GM23248 (cell line): ENCODE measurements at places on chromosomes 4 and X.

- no peak for DNase-seq
Measured at GRCh38 chrX:130482871-130483270, 81.1 kb downstream of the RBMX2 start.

- no peak for DNase-seq
Measured at GRCh38 chr4:154478547-154478946, 13.1 kb downstream of the DCHS2 start.

DNA sequence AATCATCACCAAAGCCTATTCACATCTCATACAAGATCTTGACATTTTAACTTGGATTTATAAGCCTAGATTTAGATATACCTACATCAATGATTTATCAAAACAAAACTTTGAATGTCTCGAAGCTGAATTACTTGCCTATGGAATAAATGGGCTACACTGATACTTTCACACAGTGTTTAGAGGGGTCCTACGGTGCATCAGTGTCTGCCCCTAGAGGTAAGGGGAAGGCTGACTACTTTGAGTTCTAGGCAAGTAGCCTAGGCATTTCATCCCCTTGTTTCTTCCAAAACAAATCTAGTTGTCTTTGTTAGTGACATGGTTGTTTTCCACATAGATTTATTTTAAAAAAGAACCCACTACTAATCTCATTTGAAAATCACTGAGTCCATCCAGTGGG lies 158.1 kb upstream of the ATOH1 start:
- no peak for DNase-seq

GRCh38 chr4:88456670-88457306 lies at the start of gene HERC5:
Gene HERC5 (plus strand): TSS chr4:88457119. CDS start chr4:88457270, 151 bp downstream.
- peak; percentile 92 for DNase-seq

DNA sequence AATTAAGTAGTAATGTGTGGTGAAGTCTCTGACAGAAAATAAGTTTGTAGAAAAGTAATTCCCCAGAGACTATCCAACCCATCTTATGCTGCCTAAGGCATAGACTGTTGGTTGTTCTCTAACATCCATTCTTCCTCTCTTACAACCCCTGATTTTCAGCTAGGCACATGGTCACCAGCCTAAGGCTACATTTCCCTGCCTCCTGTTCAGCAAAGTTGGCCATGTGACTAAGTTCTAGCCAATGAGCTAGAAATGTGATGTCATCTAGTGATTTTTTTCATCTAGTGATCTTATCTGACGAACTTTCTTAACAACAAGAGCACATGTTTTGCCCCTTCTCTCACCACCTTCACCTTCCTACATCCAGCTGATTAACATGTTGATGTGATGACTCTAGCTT lies 102.3 kb upstream of the S100G start:
- DNase-seq = no peak

DNA sequence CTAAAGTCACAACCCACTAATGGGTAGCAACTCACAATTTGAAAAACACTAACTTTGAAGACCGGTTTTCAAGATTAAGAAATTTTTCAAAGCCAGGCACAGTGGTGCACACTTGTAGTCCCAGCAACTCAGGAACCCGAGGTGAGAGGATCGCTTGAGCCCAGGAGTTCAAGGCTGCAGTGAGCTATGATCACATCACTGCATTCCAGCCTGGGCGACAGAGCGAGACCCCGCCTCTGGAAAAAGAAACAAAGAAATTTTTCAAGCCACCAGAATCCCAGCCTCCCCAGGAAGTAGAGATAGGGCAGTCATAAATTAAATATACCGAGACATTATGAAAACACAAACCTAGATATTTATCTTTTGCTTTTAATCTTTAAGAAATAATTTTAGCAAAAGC lies 13.0 kb downstream of the SMARCA1 start:
- DNase-seq = no peak

- DNase-seq = no peak
Measured at GRCh38 chr4:72714482-72715279, 145.7 kb upstream of the ADAMTS3 start.

DNA sequence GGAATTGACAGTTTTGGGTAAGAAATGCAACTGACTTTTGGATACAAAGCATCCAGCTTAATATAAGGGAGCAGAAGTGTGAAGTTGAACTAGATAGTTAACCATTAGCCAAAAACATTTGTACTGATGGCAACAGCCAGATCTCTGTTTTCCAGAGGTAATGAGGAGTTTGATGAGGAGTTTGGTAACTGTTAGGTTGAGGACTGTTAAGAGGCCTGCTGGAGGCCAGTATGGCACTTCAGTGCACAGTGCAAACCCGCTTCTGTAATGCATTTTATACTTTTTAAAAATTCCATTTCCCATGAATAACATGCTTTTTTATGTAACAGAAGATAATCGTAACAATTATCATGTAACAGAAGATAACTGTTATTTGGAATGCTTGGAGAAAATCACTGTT lies 30.0 kb downstream of the CDKL5 start:
- no peak for DNase-seq

- DNase-seq = no peak
Measured at GRCh38 chrX:12411831-12412230, 273.6 kb downstream of the FRMPD4 start.

DNA sequence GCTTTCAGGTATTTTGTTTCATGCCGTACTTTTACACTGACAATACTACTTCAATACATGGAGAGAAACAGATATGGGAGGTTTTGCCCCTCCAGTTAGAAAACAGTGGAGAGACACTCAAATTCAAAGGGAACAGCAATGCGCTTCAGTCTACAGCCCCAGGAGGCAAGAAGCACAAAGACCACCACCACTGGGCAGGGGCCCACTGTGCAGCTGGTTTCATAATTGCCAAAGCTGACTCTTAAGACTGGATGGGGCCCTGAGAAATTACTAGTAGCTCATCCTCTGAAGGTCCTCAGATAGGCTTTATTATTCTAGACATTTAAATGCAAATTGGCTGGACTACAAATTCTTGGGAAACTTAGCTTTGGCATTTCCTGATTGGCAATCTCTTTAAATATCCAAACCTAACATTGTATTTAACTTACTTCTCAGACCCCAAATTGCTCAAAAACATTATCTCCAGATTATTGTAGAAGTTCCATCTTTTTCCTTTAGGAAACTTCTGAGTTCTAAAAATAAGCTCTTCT lies 85.9 kb upstream of the GPR34 start:
- DNase-seq = peak; percentile 18

DNA sequence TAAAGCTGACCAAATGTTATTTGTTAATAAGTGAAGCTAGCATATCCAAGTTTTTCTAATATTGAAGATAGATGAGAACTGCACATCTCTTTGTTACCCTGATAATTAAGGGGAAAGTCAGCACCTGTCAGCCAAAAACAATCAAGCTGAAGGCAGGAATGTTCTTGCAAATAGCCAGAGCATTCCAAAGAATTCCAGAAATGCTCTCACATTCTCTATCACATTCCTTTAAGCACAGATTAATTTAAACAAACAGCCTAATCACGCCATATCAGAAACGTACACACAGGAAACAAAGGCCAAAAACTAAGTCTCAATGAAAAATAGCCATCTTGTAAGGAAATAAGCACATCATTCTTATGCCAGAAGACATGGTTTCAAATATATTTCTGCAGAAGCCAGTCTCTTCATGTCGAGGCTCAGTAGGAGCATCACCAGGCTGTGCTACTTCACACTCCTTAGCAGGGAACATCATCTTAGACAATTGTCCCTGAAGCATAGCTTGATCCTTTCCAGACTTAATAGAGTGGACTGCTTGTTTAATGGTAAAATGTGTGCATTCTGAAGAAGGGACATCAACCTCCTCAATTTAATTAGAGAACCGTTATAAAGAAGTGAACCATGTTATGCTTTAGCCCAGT lies 252.9 kb upstream of the TTC29 start:
- DNase-seq = no peak

- no peak for DNase-seq
Measured at GRCh38 chrX:79268788-79269187, 98.3 kb downstream of the ITM2A start.

DNA sequence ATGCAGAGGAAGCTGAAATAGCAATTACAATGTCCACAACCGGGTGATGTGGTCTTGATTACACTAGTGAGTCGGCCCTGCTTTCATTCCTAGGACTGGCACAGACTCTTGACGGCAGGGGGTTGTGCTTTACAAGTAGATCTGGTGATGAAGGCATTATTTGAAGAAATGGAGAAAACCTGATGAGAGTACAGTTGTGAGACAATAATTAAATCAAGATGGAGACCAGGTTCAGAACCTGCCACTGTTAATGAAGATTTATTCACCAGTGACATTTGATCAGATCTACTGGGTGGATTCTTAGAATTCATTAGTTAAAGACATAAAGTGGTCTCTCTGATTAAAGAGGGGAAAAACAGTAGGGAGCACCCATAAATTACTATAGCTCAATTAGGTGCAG lies 747.2 kb downstream of the STPG2 start:
- DNase-seq = no peak

DNA sequence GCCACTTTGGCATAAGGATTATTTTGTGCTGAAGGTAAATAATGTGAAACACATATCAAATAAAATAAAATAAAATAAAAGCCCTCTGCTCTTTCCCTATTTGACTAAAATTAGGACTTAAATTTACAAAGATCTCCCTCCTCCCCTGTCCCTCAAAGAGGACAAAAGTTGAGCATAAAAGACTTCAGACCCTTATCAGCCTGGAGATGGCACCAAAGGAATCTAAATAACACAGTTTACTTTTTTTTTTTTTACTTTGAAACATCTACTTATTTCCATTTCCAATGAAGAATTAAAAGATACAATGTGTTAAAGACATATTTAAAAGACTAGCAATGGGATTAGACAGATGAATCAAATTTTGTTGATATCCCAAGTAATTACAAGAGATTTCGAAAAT lies 89.7 kb downstream of the EPHA5 start:
- peak; percentile 2 for DNase-seq

GRCh38 chr4:137635601-137636000 lies 103.3 kb upstream of the PCDH18 start:
- DNase-seq = no peak

DNA sequence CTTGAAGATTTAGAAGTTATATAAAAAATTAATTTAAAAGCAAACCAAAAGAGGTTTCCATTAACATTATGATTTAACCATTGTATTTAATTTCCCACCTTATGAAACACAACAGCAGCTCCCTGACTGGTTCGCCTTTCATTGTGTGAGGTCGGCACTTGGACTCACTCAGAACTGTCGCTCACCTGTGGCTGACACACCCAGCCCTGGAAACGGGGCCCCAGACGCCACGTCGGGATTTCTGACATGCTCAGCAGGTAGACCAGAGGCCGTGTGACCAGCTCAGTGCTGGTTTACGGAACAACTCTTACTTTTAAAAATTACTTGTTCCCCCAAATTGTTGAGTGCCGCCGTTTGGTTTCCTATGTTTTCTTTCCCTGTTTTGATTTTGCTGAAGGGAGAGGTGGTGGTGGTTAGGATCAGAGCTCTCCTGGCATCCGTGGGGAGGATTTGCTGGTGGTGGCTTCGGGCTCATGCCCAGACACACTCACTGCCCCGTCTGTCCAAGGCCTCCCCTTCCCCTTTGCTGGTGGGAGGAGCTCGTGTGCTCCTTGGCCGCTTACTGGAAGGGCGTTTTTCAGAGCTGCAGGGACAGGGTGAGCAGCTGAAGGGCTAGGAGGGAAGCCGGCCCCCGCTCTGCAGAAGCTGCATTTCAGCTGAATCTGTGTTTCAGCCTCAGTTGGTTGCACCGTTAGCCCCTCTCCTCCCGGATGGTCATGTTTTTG lies 59.2 kb downstream of the CPLX1 start:
- no peak for DNase-seq

- peak; percentile 8 for DNase-seq
Measured at GRCh38 chr4:89949782-89950387, 55.2 kb downstream of the MMRN1 start.

GRCh38 chr4:179843370-179843769 lies 2399.8 kb upstream of the TENM3 start:
- DNase-seq = no peak

DNA sequence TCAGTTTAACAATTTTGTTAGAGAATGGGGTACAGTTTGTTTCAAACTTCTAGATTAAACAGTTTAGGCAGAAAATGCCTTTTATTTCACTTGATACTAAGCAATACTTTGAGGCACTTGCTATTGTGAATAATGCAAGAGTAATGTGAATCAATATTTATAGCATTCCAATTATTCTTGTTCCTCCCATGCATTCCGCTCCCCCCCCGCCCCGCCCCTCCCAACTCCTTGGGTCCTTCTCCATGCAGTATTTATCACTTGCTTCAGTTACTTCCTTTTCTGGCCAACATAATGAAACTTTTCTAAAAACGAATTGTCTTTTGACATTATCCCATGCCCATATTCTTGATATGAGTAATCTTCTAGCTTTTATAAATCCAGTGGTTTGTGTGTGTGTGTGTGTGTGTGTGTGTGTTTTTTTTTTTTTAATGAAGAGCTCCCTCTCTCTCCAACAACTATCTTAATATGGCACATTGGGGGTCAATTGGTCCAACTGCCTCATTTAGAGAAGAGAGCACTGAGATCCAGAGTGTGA lies 1.6 kb downstream of the BANK1 start:
- no peak for DNase-seq

GRCh38 chrX:50002067-50002714 lies 79.8 kb downstream of the CLCN5 start:
- DNase-seq = no peak

- peak; percentile 20 for DNase-seq
Measured at GRCh38 chr4:155954118-155954685, 536 bp upstream of the CTSO start.

DNA sequence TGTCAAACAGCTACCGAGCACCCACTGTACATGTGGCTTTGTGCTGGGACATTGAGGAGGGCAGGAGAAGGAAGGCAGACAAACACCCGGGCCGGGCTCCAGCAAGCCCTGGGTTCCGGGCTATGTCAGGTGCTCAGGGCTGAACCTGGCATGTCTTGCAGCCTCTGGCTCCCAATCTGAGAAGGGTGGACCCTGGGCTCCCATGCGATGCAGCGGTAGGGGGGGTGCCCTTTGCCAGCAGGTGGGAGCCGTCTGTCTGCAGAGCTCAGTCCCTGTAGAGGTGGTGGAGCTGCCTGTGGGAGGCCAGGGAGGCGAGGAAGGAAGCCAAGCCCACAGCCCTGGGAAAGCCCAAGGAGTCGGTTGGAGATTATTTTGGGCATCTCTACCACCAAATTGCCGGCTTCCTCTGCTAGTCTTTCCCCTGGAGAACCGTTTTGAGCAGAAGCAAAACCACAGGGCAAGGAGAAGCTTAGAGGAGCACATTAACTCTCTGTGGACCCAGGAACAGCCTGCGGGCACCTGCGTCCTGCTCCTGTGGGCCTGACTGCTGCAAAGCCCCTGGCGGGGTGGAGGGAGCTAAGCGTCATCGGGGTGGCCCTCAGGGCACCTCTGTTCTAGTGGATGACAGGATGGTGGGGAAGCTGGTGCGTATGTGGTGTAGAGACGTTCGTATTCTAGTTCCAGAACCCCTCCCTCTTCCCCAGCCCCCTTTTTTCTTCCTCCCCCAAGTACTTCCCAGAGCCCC lies 10.3 kb downstream of the CPZ start:
- no peak for DNase-seq

DNA sequence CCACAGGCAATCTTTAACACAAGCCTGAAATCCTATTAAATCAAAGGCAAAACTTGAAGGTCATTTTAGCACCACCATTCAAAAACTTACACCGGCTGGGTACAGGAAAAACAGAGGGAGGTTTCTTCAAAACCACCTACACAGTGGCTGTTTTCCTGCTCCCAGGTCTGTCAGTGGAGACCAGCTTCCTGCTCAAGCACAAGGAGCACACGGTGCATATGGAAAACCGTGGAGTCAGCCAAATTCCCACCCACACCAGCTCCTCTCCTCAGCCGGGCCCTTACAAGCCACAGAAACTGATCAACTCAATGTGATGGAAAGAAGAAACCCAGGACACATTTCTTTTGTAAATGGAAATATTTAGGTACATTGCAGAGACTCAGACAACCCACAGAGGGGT lies 14.3 kb upstream of the FAM241A start:
- peak; percentile 37 for DNase-seq
